ENCODE measurements at places on chromosomes 7 and 10.

DNA sequence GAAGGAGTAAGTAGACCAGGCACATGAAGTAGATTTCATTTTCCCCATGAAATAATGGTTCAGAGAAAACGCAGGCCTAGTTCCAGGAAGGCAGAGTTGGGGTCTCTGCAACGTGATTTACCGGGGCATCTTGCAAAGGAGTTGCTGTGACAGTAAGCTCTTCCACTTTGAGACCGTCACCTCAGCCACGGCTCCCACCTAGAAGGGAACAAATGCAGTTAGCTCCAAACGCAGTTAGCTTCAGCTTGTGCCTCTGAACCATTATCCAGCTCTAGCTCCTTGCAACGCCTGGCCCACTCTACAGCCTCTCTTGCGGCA lies 7.0 kb upstream of the MYO1G start:
- DNase-seq, result no peak

DNA sequence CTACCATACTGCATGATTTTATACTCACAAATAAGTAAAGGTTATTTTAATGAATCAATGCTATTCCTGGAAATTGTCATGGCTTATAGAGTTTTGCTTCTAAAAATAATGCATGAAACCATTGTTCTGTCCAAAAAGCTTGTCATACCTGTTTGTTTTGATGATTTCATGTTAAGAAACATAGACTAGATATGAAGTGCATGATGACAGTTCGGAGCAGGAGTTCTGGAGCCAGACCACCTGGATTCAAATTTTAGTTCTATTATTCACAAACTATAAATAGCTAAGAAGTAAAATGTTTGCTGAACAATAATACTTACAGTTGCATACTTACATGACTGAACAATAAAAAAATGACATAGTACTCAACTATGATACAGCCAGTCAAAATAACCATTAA lies 107.0 kb upstream of the AKR1E2 start:
- DNase-seq, result no peak

DNA sequence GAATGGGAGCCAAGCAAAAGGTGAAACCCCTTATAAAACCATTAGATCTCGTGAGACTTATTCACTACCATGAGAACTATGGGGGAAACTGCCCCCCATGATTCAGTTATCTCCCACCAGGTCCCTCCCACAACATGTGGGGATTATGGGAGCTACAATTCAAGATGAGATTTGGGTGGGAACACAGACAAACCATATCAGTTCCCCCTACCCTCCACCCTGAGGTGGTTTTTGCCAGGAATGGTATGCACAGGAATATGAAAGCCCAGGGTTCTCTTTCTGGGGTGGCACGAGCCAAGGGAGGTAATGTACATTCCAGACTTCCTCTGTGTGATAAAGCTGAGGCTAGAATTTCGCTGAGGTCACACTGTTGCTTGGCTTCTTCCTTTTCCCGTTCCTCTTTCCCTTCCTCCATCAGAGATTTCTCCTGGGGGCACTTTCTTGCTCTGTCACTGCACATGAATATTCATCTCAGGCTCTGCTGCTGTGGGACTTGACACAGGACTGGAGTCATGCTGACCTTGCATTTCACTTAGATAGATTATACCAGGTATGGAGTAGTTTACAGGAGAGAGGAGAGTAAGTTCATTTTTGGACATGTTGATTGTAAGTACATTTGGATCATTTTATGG lies 347.0 kb upstream of the MTPN start:
- DNase-seq, result no peak

- DNase-seq, result no peak
These were observed 536.3 kb downstream of the KCNMA1 start for GRCh38 chr10:77101341-77101740.

- no peak for DNase-seq
These were observed 5.8 kb upstream of the CYP2C18 start for GRCh38 chr10:94677691-94678090.

DNA sequence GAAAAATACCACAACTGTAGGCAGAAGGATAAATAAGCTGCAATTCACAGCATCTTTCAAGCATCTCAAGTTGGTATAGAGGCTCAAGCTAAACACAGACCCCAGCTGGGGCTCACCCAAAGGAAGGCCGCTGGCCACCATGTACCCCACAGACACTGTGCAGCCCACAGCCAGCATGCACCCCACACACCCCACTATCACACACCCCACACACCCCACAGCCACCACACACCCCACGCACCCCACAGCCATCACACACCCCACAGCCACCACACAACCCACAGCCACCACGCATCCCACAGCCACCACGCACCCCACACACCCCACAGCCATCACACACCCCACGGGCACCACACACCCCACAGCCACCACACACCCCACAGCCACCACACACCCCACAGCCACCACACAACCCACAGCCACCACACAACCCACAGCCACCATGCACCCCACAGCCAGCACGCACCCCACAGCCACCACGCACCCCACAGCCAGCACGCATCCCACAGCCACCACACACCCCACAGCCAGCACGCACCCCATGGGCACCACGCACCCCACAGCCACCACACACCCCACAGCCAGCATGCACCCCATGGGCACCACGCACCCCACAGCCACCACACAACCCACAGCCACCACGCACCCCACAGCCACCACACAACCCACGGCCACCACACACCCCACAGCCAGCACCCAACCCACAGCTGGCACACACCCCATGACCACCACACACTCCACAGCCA lies 214.7 kb downstream of the DNAJB6 start:
- DNase-seq, result no peak

DNA sequence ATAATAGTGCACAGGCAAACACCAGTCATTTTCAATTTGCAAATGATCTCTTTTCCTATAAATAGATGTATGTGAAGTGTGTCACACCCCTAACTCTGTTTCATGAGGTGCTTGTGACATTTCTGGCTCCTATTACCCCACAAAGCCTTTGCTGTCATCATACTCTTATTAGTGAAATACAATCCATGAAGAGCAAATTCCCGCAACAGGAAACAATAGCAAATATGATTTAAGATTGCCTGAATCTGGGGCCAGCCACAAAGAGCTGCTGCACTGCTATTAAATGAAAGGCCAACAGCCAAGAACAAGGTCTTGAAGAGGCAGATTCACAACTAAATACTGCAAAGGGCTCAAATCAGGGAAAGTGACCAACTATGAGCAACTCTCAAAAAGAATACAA lies 96.3 kb upstream of the CAV2 start:
- DNase-seq, result no peak

- DNase-seq, result no peak
These were observed 2.2 kb upstream of the ASCC1 start for GRCh38 chr10:72218325-72218724.

DNA sequence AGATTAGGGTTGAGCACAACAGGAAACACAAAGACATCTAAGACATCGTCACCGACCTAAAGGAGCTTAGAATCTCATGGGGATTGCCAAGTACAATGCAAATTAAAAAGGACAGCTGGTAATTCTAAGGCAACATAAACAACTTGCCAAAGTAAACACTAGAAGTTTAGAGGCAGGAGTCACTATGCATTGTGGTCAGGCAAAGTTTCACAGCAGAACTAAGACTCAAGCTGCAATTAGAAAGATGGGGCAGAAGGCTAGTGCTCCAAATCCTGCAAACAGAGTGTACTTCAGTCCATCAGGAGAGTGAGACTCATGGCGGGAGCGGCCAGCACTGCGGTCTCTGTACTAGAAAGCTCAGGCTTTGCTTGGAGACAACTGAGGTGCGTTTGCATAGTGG lies 52.7 kb downstream of the HIPK2 start:
- no peak for DNase-seq

- no peak for DNase-seq
These were observed 49.6 kb upstream of the TOMM7 start for GRCh38 chr7:22872096-22872807.

- DNase-seq, result no peak
These were observed 123.0 kb downstream of the ANLN start for GRCh38 chr7:36512616-36513015.

- DNase-seq, result no peak
These were observed 41.9 kb downstream of the MGAM2 start for GRCh38 chr7:142153400-142153799.

DNA sequence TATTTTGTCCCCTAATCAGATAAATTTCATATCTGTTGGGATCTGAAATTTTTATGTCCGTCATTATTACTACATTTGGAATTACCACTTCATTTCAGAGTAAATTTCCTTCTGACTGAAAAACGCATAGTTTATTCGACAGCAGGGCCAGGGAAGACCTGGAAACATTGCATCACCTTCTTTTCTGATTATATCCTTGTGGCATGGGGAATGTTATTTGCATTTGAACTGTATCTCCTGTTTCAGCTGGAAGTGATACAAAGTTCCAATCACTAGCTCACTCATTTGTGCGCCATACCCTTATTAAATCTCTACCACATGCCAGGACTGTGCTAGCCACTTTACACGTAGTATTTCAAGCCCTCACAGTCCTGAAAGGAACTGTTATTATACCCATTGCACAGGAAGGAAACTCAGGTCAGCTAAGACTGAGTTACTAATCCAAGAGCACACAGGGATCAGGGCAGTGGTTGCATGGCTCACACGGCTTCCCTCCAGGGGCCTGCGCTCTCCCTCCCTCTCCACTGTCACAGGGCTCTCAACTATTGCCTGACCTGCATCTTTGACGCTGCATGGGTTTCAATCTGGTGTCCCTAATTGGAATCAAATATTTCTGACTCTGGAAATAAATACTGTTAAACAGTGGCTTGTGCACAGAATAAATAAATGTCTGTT lies 84.4 kb upstream of the NANOS1 start:
- no peak for DNase-seq

- no peak for DNase-seq
These were observed 237.3 kb downstream of the AHR start for GRCh38 chr7:17535776-17536175.

- no peak for DNase-seq
These were observed 3.3 kb downstream of the PCDH15 start for GRCh38 chr10:54797636-54798321.

DNA sequence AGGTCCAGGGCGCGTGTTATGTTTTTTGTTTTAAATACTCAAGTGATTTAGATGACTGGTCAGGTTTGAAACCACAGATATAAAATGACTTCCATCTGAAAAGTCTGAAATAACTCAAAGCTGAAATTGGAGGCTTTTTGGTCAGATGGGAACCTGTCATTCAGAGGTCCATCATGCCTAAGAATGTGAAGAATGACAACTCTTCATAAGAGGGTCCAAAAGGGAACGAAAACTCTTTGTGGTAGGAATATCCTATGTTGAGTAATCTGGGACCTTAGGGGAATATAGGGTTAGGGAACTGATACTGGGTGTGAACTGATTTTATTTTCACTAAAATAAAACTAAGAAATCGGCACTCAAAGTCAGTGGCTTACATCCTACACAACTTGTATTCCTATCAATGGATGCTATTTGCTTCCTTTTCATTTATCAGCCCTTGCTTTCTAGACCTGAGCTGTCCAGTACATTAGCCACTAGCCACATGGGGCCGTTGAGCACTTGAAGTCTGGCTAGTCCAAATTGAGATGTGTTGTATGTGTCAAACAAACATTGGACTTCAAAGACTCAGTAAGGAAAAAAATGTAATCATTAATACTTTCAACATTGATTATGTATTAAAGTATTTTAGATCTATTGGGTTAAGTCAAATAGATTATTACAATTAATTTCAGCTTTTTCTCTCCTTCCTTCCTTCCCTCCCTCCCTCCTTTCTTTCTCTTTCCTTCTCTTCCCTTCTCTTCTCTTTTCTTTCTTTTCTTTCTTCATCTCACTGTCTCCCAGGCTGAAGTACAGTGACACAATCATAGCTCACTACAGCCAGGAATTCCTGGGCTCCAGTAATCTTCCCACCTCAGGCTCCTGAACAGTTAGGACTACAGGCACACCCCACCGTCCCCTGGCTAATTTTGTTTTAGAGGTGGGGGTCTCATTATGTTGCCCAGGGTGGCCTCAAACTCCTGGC lies 56.5 kb upstream of the KDM7A start:
- no peak for DNase-seq

DNA sequence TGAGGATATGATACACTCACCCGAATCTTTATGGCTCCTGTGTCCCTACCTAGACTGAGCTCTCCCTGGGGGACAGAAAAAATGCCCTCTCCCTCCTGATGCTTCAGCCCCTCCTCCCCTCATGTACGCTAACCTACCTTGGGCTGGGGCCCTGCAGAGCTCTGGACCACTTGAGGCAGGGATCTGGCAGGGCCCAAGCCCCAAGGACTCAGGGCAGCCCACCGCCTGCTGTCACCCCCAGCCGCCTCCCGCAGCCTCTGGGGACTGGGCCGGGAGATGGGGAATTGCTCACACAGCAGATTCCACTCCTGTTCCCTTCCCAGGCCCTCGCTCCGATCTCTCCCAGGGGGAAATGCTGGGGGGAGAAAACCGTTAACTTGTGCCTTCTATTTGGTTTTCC lies 32.9 kb upstream of the LBX1 start:
- DNase-seq, result no peak

- no peak for DNase-seq
These were observed 556.5 kb upstream of the LRRN3 start for GRCh38 chr7:110534241-110534931.

GRCh38 chr7:216360-217300 lies 24.3 kb downstream of the FAM20C start:
- DNase-seq, result no peak

DNA sequence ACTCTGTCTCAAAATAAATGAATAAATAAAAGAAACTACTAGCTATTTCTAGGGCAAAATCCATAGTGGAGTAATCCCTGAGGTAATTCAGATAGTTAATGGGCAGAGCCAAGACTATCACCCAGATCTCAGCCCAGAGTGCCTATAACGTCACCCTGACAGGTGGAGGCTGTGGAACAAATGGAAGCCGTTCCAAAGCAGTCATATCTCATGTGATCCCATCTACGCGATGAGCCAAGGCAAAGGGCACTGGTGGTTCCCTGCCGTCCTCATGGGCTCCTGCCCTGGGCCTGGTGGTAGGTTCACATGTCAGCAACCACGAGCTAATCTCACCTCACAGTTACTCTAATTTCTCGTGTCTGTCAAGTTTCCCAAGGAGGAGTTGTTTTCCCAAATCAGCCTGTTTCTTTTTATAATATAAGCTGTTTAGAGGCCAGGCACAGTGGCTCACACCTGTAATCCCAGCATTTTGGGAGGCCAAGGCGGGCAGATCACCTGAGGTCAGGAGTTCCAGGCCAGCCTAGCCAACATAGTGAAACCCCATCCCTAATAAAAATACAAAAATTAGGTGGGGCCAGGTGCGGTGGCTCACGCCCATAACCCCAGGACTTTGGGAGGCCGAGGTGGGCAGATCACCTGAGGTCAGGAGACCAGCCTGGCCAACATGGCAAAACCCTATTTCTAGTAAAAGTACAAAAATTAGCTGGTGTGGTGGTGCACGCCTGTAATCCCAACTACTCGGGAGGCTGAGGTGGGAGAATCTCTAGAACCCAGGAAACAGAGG lies 22.5 kb upstream of the ASCC1 start:
- DNase-seq, result no peak

- no peak for DNase-seq
These were observed 24.8 kb downstream of the NPTX2 start for GRCh38 chr7:98641646-98642500.

DNA sequence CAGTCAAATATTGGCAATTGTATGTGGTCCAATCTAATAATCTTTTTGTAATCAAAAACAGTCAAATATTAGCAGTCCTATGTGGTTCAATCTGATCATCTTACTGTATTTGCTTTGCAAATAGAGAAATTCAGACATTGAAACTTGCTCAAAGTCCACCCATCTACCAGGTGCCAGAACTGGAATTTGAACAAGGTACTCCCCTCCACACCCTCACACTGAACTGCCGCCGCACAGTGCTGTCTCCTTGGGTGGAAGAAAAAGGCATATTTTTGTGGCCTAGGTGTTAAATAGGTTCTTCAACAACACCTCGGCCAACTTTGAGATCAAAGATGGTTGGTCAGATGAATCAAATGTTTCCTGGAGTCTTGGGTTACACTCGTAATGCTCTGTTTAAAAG lies 544.2 kb upstream of the GALNT17 start:
- no peak for DNase-seq
